ENCODE measurements at places on chromosomes 7 and 10.

DNA sequence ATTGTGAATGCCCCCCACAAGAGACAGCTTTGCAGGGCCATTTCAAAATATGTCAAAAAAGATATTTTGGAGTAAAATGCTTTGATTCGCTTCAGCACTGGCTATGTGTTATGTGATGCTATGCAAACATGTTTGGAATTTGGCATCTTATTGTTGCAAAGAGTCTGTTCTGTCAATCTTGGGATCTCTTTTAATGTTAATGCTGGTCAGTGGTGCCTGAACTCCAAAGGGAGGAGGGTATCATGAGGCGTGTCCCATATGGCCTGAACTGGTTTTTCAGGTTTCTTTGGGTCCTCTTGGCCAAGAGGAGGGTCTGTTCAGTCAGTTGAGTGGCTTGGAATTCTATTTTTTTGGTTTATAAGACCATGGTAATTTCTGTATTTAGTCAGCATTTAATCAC, 81.4 kb downstream of the HECW1 start:
- DNase-seq, result no peak

DNA sequence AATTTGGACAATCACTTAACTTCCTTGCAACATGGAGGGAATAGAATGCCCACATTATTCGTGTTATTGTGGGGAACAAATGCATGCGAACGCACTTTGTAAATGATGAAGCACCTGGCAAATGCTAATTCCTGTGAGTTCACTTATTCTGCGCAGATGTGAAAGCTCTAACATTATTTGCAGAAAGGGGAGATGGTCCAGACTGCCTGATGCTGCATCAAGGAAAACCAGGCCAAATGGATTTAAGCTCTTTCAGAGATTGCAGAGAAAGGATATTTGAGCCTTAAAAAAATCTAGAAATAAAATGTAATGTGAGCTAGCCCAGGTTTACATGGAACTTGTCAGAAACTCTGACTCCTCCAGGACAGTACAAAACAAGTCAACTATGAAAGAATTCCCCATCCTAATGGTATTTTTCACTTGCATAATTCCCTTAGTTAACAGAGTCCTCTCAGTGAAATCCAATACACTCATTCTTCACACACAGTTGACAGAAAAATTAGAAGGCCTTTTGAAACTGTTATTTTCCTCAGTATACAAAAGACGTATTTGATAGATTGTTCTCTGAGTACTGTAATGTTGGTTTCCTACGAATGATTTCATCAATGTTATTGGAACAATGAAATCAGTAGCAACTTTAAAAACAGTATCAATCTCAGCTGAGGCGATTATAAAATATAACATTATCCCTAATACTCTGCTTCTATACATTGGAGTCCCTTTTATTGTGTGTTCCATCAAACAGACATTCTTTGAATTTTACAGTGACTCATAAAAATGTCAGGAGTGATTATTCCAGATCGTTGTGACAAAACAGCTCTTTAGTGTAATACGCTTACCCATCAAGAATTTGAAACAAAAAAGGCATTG, 136.3 kb upstream of the ANK3 start:
- DNase-seq, result no peak

- DNase-seq, result no peak
Observed at GRCh38 chr10:102835007-102835482, 2.2 kb downstream of the CYP17A1 start.

DNA sequence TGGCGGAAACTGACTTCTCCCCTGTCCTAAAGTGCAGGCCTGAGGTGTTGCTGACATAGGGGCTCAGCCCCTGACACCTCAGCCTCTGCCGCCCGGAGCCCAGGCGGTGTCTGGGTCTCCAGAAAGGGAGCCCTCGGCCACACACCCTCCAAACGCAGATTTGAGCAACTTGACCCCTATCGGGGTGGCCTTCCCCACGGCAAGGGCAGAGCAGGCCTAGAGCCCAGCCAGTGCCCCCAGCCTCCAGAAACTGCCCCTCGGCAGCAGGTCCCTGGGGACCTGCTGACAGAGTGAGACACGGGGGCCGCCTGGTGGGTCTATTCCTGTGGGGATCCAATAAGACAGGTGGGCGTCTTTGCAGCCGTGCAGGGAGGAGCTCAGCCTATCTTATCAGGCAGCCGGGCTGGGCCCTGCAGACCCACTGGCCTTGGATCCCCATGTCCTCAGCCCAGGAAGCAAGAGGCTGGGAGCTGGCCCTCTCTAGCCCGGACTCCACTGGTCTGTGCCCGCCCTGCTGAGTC, 11.0 kb downstream of the TMEM184A start:
- DNase-seq, result no peak

- no peak for DNase-seq
Observed at GRCh38 chr10:77385315-77385714, 252.3 kb downstream of the KCNMA1 start.

DNA sequence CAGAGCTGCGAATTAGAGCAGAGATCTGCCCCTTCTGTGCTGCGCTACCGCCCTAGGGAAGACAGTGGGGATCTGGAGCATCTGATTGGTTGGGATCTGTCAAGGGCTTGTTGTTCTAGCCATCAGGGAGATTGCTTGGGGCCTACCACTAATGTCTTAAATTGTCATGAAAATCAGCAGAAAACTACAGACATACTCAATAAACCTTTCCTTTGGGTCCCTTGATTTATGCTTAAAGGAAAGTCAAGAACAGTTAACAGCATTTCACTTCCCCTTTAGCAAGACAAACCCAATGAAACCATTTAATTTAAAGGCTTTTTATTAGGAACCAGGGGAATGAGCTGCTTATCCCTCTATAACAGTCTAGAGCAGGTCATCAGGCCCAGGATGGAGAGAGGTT, 10.0 kb downstream of the SLC25A28 start:
- DNase-seq, result no peak

Data from right renal cortex interstitium (tissue), 3 donors.